ENCODE measurements at places on chromosomes 3 and 15. TPM values are rescaled to one million over a fixed set of nuclear protein-coding genes. Genes with fewer than 3 reads are reported as not detected.

SLC6A1 gene
- 0.38 TPM for total RNA-seq

DNA sequence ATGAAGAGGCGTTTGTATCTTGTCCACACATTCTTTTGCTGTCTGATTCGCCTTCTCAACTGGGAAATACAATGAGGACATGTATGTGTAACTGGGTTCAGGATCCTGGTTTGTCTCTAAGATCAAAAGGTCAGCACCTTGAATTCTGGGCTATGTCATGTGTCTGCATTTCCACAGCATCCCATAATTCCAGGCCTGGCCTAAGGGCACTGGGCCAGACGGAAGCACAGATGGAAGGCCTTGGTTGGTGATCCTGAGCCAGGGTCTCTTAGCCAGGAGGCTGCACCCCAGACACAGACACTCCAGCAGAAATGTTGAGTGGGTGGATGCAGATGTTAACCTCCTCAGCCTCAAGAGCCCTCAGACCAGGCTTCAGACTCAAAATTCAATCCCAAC is 23.7 kb upstream of the HERC1 start:
- no peaks in the 10 kb centered on the region for H3K4me1 ChIP-seq
- no peak overlapping the region for H3K27ac ChIP-seq
- H3K4me3 ChIP-seq, result no peak overlapping the region
- no peak for DNase-seq
- H3K36me3 ChIP-seq, result no peaks in the 10 kb centered on the region

- H3K36me3 ChIP-seq, result no peaks in the 10 kb centered on the region
- H3K4me1 ChIP-seq, result no peaks in the 10 kb centered on the region
- H3K27me3 ChIP-seq, result no peaks in the 10 kb centered on the region
Observed at GRCh38 chr3:136703429-136703828, 48.7 kb downstream of the STAG1 start.

GRCh38 chr15:70486012-70486411 is 277.3 kb downstream of the UACA start:
- no peak overlapping the region for H3K27ac ChIP-seq
- H3K4me3 ChIP-seq, result no peak overlapping the region
- H3K4me1 ChIP-seq, result peaks cover 9% of the 10 kb centered on the region
- no peaks in the 10 kb centered on the region for H3K27me3 ChIP-seq
- DNase-seq, result no peak

DNA sequence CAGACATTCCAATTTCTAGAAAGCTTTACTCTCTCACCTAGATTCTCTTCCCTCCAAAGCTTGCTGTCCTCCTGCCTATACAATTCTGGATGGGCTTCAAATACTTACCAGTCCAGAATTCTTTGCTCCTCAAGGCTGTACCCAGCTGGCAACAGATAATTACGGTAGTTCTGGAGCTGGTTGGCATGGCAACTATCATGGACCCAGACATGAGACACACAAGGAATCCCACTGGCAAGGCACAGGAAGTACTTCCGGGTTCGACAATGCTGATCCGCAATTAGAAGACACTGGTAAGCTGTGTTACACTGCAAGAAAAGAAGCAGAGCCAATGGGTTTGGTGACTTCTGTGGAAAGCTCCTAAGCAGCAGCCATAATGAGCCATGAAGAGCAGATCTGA is 37.9 kb downstream of the TUBGCP4 start:
- H3K4me3 ChIP-seq, result no peak overlapping the region
- H3K27ac ChIP-seq, result no peak overlapping the region
- DNase-seq, result no peak
- H3K27me3 ChIP-seq, result no peaks in the 10 kb centered on the region
- H3K36me3 ChIP-seq, result no peaks in the 10 kb centered on the region
- no peaks in the 10 kb centered on the region for H3K4me1 ChIP-seq

DNA sequence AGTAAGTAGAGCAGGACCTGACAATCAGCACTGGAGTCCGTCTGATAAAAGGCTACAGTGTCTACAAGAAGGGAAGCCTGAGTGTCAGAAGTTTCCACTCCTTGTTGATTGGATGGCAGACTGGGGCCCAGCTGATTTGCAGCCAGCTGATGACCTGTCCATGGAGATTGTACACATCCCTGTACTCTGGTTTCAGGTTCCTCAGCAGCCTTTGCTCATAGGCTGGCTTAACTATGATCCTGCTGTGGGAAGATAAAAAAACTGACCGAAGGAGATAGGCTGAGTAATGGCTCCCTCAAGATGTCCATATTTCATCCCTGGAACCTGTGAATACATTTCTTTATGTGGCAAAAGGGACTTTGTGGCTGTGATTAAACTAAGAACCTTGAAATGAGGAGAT is 11.7 kb upstream of the LACTB start:
- DNase-seq, result no peak
- H3K27me3 ChIP-seq, result no peaks in the 10 kb centered on the region
- no peaks in the 10 kb centered on the region for H3K4me1 ChIP-seq
- no peak overlapping the region for H3K4me3 ChIP-seq

GRCh38 chr15:71494563-71495397 is 315.6 kb upstream of the NR2E3 start:
- no peaks in the 10 kb centered on the region for H3K36me3 ChIP-seq
- H3K27me3 ChIP-seq, result no peaks in the 10 kb centered on the region
- no peaks in the 10 kb centered on the region for H3K4me1 ChIP-seq
- no peak overlapping the region for H3K27ac ChIP-seq

All from Peyer's patch (tissue), 4 donors.